ENCODE measurements at places on chromosomes 5 and 9.

DNA sequence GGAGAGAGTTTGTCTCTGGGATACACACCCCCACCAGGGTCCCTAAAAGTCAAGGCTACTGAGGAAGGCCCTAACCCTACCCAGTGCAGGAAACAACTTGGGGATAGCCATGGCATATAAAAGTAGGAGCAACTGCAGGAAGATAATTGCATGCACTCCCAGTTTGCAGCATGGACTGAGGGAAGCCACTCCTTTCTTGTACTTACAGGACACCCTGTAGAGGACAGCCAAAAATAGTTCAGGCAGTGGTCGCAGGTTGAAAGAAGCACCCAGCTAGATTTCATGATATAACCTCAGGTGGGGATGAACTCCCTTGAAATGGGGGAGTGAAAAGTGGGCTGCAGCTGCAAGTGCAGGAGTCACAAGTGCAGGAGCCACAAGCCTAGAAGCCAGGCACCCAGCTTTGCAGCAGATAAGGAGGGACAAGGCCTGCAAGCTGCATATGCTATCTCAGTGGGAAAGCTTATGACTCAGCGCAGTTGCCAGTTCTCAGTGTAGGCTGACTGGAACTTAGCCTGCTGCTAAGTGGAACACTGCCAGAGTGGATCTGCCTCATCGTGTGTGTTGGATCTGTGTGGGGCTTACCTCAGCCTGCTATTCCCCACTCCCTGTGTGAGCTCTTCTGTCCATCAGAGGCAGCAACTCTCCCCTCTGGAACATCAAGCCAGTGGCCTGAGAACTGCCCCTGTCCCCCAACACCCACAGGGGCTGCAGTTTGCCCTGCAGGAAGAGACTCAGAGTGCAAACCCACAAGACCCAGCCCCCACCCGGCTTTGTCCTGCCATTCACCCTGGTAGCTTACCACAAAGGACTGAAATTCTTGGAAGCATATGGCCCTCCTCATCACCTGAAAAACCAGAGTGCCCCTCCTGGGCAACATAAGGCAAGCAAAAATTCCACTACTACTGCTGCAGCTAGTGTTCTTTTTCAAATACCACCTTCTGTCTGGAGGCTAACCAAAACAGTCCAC lies 42.7 kb downstream of the CYLC2 start:
- no peak for DNase-seq

- DNase-seq = no peak
These were observed 462.2 kb upstream of the DMAC1 start for GRCh38 chr9:8261737-8262136.

DNA sequence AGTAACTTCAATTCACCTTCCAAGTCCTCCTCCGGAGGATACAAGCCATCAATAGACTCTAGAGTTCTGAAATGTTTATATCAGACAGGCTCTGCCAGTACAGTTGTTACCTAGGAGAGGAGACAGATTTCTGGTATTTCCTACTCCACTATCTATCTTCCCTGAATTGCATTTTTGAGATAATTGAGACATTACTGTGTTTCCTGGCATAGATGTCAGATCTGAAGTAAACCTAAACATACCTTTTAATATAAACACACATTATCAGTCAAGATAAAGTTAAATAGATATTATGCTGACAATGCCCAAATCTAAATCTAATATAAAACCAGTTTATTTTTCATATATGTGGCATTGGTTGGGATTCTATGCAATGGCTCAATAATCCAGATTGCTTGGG lies 8.2 kb upstream of the TYRP1 start:
- no peak for DNase-seq

GRCh38 chr5:136020383-136021015 lies 8.3 kb upstream of the TGFBI start:
- DNase-seq = peak; percentile 55

Data from hematopoietic multipotent progenitor cell (in vitro differentiated cells).